Posterior vena cava (tissue), 2 donors: ENCODE measurements at places on chromosomes 1 and 21. TPM values are rescaled to one million over a fixed set of nuclear protein-coding genes. Genes with fewer than 3 reads are reported as not detected.

Gene TSACC
- total RNA-seq = not detected

Gene IER5
- total RNA-seq = 12.0 TPM

Gene NOTCH2
- total RNA-seq = 151 TPM

Gene LTN1
- total RNA-seq = 22.2 TPM

Gene PRDX6
- 186 TPM for total RNA-seq

Gene AMIGO1
- 5.2 TPM for total RNA-seq

Gene ELF3
- 0.37 TPM for total RNA-seq

Gene ADAM30
- not detected for total RNA-seq

Gene PWP2
- total RNA-seq = 5.4 TPM

Gene ARHGEF19
- total RNA-seq = 5.5 TPM

Gene WNT2B
- 2.5 TPM for total RNA-seq

Gene PADI4
- total RNA-seq = 6.3 TPM

Gene HAO2
- total RNA-seq = not detected

Gene CRP
- 0.65 TPM for total RNA-seq

Gene HOOK1
- 0.62 TPM for total RNA-seq

Gene LRRC3
- 1.5 TPM for total RNA-seq

Gene FMO3
- total RNA-seq = 2.2 TPM

Gene RBM11
- 0.46 TPM for total RNA-seq
